ENCODE measurements at places on chromosomes 11 and 22. TPM values are rescaled to one million over a fixed set of nuclear protein-coding genes. Genes with fewer than 3 reads are reported as not detected.

- no peak for DNase-seq
- H3K4me1 ChIP-seq, result peaks cover 60% of the 10 kb centered on the region
- no peak overlapping the region for H3K4me3 ChIP-seq
- H3K27me3 ChIP-seq, result no peaks in the 10 kb centered on the region
- H3K27ac ChIP-seq, result peak overlapping the region; percentile 19
- H3K36me3 ChIP-seq, result no peaks in the 10 kb centered on the region
Measured at GRCh38 chr22:42357221-42357620, 75.0 kb downstream of the NFAM1 start.

GRCh38 chr11:117908959-117909610 is 20.1 kb downstream of the TMPRSS13 start:
- peaks cover 10% of the 10 kb centered on the region for H3K4me1 ChIP-seq
- H3K27ac ChIP-seq, result no peak overlapping the region
- no peak overlapping the region for H3K4me3 ChIP-seq
- H3K27me3 ChIP-seq, result no peaks in the 10 kb centered on the region

- peaks cover 98% of the 10 kb centered on the region for H3K4me1 ChIP-seq
- peak overlapping the region; percentile 78 for H3K27ac ChIP-seq
- no peak for DNase-seq
- H3K4me3 ChIP-seq, result no peak overlapping the region
- H3K36me3 ChIP-seq, result peaks cover 8% of the 10 kb centered on the region
- H3K27me3 ChIP-seq, result no peaks in the 10 kb centered on the region
Measured at GRCh38 chr22:36360871-36361383, 26.8 kb downstream of the MYH9 start.

DNA sequence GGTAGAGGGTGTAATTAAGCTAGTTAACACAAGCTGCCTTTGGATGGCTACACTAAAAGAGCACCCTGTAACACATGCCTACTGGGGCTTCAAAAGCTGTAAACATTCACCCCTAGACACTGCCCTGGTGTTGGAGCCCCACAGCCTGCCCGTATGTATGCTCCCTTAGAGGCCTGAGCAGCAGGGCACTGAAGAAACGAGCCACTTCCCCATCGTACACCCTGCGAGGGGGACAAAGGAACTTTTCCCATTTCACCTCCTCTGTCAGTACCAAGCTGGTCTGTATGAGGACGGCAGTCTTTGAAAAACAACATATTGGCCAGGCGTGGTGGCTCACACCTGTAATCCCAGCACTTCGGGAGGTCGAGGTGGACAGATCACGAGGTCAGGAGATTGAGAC is 77.0 kb downstream of the MAML2 start:
- no peak overlapping the region for H3K4me3 ChIP-seq
- peaks cover 9% of the 10 kb centered on the region for H3K36me3 ChIP-seq
- H3K27me3 ChIP-seq, result no peaks in the 10 kb centered on the region
- peaks cover 11% of the 10 kb centered on the region for H3K4me1 ChIP-seq
- no peak for DNase-seq

DNA sequence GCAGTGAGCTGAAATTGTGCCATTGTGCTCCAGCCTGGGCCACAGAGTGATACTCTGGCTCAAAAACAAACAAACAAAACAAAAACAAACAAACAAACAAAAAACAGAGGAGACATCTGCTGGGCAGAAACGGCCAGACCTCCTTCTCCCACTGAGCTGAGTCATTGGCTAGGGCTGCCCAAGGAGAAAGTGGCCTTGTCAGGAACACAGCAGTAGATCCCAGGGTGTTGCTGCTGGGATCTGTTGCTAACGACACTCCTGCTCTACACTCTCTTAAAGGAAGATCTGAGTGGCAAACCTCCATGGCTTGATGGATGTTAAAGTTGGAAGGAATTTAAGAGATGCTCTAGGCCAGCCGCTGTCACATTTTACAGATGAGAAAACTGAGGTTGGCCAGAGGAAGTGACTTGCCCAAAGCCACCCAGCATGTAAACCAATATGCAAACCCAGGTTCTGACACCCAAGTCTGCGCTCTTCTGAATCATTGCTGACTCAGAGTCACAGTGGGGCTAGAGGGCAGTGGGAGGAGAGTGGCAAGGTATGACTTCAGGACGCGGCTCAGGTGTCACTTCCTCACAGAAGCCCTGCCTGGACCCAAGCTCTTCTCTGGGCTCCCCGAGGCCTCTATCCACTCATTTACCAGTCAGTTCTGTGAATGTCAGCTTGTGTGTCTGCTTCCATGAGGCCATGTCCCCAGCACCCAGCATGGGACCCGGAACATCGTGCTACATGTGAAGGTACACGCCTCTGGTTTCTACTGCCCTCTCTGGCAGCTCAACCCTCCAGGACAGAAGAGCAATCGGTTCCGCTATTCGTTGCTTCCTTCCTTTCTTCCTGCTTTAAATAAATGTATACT is 11.3 kb upstream of the GDPD5 start:
- H3K4me1 ChIP-seq, result peaks cover 4% of the 10 kb centered on the region
- no peak for DNase-seq
- no peaks in the 10 kb centered on the region for H3K36me3 ChIP-seq

DNA sequence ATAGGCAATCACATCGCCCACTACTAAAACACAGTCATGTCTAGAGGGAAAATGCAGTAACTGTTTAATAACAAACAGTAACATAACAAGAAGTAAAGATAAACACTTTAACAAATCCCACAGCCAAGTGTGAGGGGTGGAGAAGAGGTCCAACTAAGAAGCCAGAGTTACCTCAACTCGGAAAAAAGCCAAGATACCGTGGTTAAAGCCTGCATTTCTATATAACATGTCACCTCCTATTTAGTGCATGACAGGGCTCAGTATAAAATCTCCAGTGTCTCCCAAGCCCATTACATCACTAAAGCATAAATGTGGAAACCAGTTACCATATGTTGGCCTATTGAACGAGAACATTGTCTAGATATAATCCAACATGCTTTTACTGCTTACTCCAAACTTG is 281.7 kb downstream of the LRRC4C start:
- DNase-seq, result no peak
- H3K27me3 ChIP-seq, result no peaks in the 10 kb centered on the region
- H3K4me1 ChIP-seq, result no peaks in the 10 kb centered on the region
- H3K36me3 ChIP-seq, result no peaks in the 10 kb centered on the region
- no peak overlapping the region for H3K27ac ChIP-seq
- H3K4me3 ChIP-seq, result no peak overlapping the region

PRR33 gene
- total RNA-seq, result not detected

MMP11 gene
- total RNA-seq, result 0.34 TPM

Data from esophagus squamous epithelium (tissue), 5 donors.